Activated CD4-positive, alpha-beta memory T cell treated with anti-CD3 and anti-CD28 coated beads for 36 hours (primary cell): ENCODE measurements at places on chromosomes 11 and 22. TPM values are rescaled to one million over a fixed set of nuclear protein-coding genes. Genes with fewer than 3 reads are reported as not detected.

GUCY1A2 gene
- not detected for total RNA-seq

CCND1 gene
- 1.3 TPM for total RNA-seq

DNA sequence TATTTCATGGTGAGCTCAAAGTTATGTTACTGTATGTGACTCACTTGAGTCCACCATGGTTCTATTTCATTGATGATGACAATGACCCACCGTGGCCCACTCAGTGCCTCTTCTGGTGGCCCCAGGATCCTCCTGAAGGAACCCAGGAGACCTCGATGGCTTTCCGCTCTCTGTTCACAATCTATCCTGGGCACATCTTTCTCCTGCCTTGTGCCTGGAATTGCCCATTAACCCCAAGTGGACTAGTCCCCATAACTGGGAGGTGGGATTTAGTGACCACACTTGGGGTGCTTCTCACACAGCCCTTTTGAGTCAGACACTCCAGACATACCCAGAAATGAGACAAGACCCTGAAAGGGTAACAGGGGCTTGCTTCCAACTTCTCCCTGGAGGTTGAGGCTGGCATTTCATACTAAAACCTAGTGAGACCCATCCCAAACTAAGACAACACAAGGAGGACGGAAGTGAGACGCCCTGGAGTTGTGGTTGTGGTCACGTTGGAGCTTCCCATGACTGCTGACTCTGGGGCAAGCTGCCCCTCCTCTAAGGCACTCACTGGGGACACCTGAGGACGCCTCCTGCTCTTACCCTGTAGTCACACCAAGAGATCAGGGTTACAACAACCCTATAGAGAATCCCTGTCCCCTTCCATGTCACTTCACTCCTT, 22.1 kb downstream of the IGLL5 start:
- DNase-seq: no peak
- no peaks in the 10 kb centered on the region for H3K36me3 ChIP-seq
- no peaks in the 10 kb centered on the region for H3K4me1 ChIP-seq
- no peak overlapping the region for H3K27ac ChIP-seq

DNA sequence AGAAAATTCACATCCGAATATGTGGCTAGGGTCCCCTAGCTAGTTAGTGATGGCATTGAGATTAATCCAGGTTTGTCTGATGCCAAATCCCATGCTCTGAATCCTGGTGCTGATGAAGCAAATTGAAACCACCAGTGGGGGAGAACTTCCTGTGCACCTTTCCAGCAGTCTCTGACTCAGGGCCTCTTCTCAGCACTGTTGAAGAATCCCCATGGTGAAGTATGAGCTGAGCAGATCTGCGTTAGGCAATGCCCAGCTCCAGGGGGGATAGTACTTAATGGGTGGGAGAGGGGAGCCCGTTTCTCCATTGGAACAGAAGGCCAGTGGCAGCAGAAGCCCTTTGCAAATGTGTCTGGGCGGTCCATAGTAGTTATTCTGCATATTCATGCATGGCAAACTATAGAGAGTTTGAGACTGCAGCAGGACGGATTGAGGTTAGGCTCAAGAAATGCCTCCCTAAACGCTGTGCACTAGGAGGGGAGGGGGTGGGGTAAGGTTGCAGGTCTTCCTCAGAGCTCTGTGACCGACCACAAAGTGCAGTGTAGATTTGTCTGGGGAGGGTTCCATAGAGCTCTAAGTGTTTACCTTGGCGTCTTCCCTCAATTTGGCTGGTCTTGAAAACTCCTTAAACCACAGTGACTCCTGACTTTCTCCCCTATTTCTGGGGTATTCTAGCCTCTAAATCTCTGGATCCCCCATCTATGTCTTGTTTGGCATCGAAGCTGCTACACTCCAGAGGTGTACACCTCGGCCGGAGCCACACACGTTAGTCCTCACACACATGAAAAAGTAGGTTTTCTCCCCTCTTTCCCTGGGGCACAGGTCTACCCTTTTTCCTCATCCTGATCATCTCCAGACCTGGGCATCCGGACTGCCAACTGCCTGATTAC, 4.8 kb downstream of the POU2F3 start:
- peaks cover 32% of the 10 kb centered on the region for H3K4me1 ChIP-seq
- H3K4me3 ChIP-seq: no peak overlapping the region
- H3K27me3 ChIP-seq: peaks cover 79% of the 10 kb centered on the region
- H3K27ac ChIP-seq: no peak overlapping the region

DNA sequence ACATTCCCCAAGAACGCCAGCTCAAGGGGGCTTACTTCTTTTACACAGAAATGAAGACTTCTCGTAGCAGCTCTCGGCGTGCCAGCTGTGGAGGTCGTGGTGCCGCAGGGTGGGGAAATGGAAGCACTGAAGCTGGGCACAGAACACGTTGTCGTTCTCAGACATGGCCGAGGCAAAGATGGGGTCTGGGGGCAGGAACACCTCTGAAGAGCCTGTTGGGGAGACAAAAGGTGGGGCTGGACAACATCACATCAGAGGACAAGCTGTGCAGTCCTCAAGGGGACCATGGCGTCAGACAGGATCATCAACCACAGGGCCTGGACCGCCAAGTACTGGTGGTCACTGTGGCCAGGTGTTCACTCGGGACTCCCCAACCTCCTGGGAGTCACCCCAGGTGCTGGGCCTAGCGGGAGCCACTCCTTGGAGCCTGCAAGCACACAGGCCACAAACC, 65.2 kb downstream of the DGCR2 start:
- no peaks in the 10 kb centered on the region for H3K4me1 ChIP-seq
- H3K4me3 ChIP-seq: no peak overlapping the region
- H3K27me3 ChIP-seq: no peaks in the 10 kb centered on the region
- H3K36me3 ChIP-seq: peaks cover 18% of the 10 kb centered on the region

DNA sequence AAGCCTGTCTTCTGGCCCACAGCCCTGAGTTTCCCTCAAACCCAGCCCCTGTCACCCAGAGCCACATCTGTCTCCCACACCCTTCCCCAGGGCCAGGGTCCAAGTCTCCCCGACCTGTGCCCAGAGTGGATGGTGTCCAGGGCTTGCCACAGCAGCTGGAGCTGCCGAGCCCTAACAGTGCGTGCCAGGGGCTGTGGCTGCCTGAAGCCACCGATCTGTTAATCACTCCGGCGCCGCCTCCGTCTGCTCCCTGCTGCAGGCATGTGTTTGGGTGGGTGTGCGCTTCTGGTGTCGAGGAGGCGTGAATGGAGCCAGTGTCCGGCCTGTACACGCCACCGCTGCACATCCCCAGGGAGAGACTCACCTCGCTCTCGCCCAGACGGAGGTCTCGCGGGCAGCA, 26.1 kb downstream of the SHISAL1 start:
- H3K4me1 ChIP-seq: no peaks in the 10 kb centered on the region
- no peak overlapping the region for H3K4me3 ChIP-seq
- H3K27me3 ChIP-seq: peaks cover 14% of the 10 kb centered on the region
- H3K27ac ChIP-seq: no peak overlapping the region
- H3K36me3 ChIP-seq: no peaks in the 10 kb centered on the region

GRCh38 chr11:83681031-83681781, 395.0 kb upstream of the CCDC90B start:
- H3K36me3 ChIP-seq: no peaks in the 10 kb centered on the region
- no peak overlapping the region for H3K4me3 ChIP-seq
- H3K4me1 ChIP-seq: no peaks in the 10 kb centered on the region
- peaks cover 3% of the 10 kb centered on the region for H3K27me3 ChIP-seq

- peaks cover 12% of the 10 kb centered on the region for H3K4me1 ChIP-seq
- no peaks in the 10 kb centered on the region for H3K36me3 ChIP-seq
- peaks cover 27% of the 10 kb centered on the region for H3K27me3 ChIP-seq
- DNase-seq: no peak
- no peak overlapping the region for H3K4me3 ChIP-seq
Measured at GRCh38 chr22:28440592-28441390, 238.8 kb downstream of the TTC28 start.

DNA sequence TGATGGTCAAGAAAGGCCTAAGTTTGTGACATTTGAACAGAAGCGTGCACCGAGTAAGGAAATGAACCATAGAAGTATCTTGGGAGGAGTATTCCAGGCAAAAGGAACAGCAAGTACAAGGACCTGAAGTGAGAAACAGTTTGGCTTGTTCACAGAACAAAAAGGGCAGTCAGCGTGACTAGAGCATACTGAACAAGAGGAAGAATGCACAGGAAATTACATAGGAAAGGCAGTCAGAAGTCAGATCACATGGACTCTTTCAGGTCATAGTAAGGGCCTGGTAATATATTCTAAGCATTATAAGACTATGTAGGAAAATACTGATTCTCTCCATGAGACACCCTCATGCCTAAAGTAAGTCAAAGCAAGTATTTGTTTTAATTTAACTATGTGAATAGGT, 52.3 kb upstream of the GAB2 start:
- peaks cover 13% of the 10 kb centered on the region for H3K4me1 ChIP-seq
- no peaks in the 10 kb centered on the region for H3K27me3 ChIP-seq
- no peak overlapping the region for H3K27ac ChIP-seq
- peaks cover 16% of the 10 kb centered on the region for H3K36me3 ChIP-seq
- no peak overlapping the region for H3K4me3 ChIP-seq
- no peak for DNase-seq

- no peaks in the 10 kb centered on the region for H3K27me3 ChIP-seq
- no peak overlapping the region for H3K4me3 ChIP-seq
- peaks cover 3% of the 10 kb centered on the region for H3K4me1 ChIP-seq
- no peak overlapping the region for H3K27ac ChIP-seq
- peaks cover 6% of the 10 kb centered on the region for H3K36me3 ChIP-seq
- no peak for DNase-seq
Measured at GRCh38 chr11:111819829-111820237, 51.5 kb downstream of the ALG9 start.

DNA sequence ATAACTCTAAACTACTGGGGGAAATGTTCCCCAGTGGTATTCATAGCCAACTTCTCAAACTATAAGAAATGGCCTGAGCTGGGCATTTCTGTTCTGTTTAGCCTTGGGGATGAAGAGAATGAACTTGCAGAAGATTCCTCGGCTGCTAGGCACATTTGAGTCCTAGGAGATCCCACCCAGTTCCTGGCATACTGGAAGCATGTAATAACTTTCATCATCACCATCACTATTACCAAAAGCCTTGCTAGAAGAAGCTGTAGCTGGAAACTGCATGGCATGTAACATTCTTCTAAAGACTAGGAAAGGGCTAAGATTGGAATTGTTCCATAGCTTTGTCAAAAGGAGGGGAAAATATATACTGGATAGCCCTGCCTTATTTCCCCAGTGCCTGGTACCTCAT, 40.1 kb upstream of the SLC1A2 start:
- H3K4me3 ChIP-seq: no peak overlapping the region
- no peak for DNase-seq
- H3K27me3 ChIP-seq: peaks cover 7% of the 10 kb centered on the region
